ENCODE measurements at places on chromosomes 3 and 15. TPM values are rescaled to one million over a fixed set of nuclear protein-coding genes. Genes with fewer than 3 reads are reported as not detected.

MYZAP gene
- 2.3 TPM for total RNA-seq

- no peak overlapping the region for H3K4me3 ChIP-seq
- no peaks in the 10 kb centered on the region for H3K27me3 ChIP-seq
- peaks cover 5% of the 10 kb centered on the region for H3K4me1 ChIP-seq
These were observed 106.7 kb downstream of the ADAMTS17 start for GRCh38 chr15:100235030-100235617.

KLHL40 gene
- not detected for total RNA-seq

- H3K4me1 ChIP-seq = peaks cover 7% of the 10 kb centered on the region
- DNase-seq = no peak
- H3K27me3 ChIP-seq = no peaks in the 10 kb centered on the region
- no peak overlapping the region for H3K27ac ChIP-seq
- H3K4me3 ChIP-seq = no peak overlapping the region
These were observed 73.1 kb downstream of the XXYLT1 start for GRCh38 chr3:195197765-195198425.

GRCh38 chr15:77616072-77616471, 16.6 kb downstream of the LINGO1 start:
- no peak overlapping the region for H3K27ac ChIP-seq
- no peaks in the 10 kb centered on the region for H3K36me3 ChIP-seq
- H3K4me3 ChIP-seq = no peak overlapping the region
- H3K4me1 ChIP-seq = no peaks in the 10 kb centered on the region

GPR15 gene
- total RNA-seq = not detected

ST6GAL1 gene
- 58.1 TPM for total RNA-seq

DNA sequence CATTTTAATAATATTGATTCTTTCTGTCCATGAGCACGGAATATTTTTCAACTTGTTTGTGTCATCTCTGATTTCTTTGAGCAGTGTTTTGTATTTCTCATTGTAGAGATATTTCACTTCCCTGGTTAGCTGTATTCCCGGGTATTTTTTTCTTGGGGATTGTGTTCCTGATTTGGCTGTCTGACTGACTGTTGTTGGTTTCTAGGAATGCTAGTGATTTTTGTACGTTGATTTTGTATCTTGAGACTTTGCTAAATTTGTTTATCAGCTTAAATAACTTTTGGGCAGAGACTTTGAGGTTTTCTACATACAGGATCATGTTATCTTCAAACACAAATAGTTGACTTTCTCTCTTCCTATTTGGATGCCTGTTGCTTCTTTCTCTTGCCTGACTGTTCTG, 418.8 kb upstream of the ALCAM start:
- no peak overlapping the region for H3K4me3 ChIP-seq
- H3K27me3 ChIP-seq = no peaks in the 10 kb centered on the region

GRCh38 chr3:129539206-129539605, 3.8 kb upstream of the H1-8 start:
- no peaks in the 10 kb centered on the region for H3K27me3 ChIP-seq
- no peaks in the 10 kb centered on the region for H3K4me1 ChIP-seq
- no peak for DNase-seq
- H3K36me3 ChIP-seq = no peaks in the 10 kb centered on the region

ACAN gene
- total RNA-seq = 11.4 TPM

DNA sequence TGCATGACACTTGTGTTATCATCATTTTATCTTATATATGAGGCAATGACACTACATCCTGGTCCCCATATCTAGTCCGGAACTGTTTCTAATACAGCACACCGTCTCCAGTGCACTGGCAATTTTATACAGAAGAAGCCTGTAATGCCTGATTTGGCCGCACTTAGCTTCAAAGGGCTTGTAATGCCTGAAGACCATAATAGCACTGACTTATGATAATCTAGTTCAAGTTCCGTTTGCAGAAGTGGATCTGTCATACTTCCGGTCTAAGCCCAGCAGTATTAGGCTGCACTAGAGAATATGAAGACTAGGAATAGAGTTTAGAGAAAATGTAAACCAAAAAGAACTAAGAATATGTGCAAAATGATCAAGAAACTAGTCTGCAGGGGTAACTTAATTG, 1.3 kb downstream of the BNIP2 start:
- H3K36me3 ChIP-seq = no peaks in the 10 kb centered on the region
- H3K27ac ChIP-seq = peak overlapping the region; percentile 98
- peak overlapping the region; percentile 100 for H3K4me3 ChIP-seq
- no peak for DNase-seq
- H3K4me1 ChIP-seq = peaks cover 16% of the 10 kb centered on the region
- H3K27me3 ChIP-seq = no peaks in the 10 kb centered on the region

GRCh38 chr3:99915906-99916432, 98.3 kb downstream of the CMSS1 start:
- DNase-seq = no peak
- H3K27me3 ChIP-seq = no peaks in the 10 kb centered on the region
- no peak overlapping the region for H3K27ac ChIP-seq

- H3K4me1 ChIP-seq = no peaks in the 10 kb centered on the region
- H3K27ac ChIP-seq = no peak overlapping the region
- H3K4me3 ChIP-seq = no peak overlapping the region
- no peak for DNase-seq
- no peaks in the 10 kb centered on the region for H3K27me3 ChIP-seq
These were observed 101.9 kb downstream of the CHDH start for GRCh38 chr3:53744351-53744750.

DNA sequence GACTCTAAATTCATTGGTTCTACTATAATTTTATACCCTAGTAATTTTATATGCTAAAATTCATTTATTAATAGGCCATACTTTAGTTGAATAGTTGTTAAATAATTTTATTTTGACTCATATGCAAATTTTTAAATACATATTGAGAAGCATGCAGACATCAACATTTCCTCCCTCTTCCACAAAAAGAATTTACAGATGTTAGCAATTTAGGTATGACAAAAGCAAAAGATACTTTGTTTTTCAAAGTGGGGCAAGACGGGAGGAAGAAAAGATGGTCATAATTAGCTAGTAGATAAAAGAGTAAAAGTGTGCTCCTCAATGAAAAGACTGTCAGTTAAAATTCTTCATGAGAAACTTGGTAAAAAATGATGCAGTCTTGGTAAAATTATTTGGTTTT, 148.9 kb upstream of the TSPAN3 start:
- H3K27me3 ChIP-seq = no peaks in the 10 kb centered on the region
- H3K4me1 ChIP-seq = no peaks in the 10 kb centered on the region
- no peak overlapping the region for H3K4me3 ChIP-seq

- DNase-seq = no peak
- peaks cover 72% of the 10 kb centered on the region for H3K36me3 ChIP-seq
- no peaks in the 10 kb centered on the region for H3K4me1 ChIP-seq
- no peaks in the 10 kb centered on the region for H3K27me3 ChIP-seq
- H3K4me3 ChIP-seq = no peak overlapping the region
- H3K27ac ChIP-seq = no peak overlapping the region
These were observed 9.9 kb upstream of the RHO start for GRCh38 chr3:129518581-129518980.

DNA sequence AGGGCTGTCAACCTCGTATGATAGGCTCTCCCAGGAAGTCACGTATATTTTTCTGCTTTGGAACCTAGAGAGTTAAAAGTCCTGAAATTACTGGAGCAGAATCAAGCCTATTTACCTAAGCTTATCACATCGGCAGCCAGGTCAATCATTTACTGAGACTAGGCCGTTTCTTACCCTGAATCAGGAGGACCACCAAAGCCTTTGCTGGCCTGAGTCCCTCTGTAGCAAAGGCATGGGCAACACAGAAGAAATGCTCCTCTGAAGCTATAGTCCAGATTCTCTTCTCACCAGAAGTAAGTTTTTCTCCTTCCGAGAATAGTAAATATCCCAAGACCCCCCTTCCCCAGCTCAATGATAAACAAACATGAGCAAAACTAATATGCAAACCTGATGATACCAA, 125.9 kb upstream of the PHLDB2 start:
- no peak overlapping the region for H3K27ac ChIP-seq
- no peaks in the 10 kb centered on the region for H3K4me1 ChIP-seq
- H3K27me3 ChIP-seq = no peaks in the 10 kb centered on the region
- no peaks in the 10 kb centered on the region for H3K36me3 ChIP-seq
- no peak for DNase-seq

GRCh38 chr15:66931768-66932633, 133.4 kb upstream of the SMAD3 start:
- H3K36me3 ChIP-seq = no peaks in the 10 kb centered on the region
- H3K4me3 ChIP-seq = no peak overlapping the region
- H3K27ac ChIP-seq = no peak overlapping the region
- no peak for DNase-seq

DNA sequence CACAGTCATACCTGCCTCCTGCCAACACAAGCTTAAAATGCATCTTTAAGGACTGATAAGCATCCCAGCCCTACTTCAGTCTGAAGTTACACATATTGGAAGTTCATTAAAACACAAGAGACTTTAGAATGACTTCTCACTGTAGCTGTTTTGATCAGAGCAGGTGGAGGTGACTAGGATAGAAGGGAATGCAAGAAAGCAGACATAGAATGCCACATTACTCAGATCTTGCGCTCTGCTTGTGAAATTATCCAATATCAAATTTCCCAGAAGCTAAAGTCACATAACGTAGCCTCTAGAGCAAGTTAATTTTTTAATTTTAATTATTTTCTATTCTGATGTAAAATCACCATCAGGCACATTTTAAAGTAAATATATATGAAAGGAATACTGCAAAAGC, 306.5 kb downstream of the PLOD2 start:
- H3K4me1 ChIP-seq = no peaks in the 10 kb centered on the region
- no peak for DNase-seq
- no peak overlapping the region for H3K4me3 ChIP-seq
- no peaks in the 10 kb centered on the region for H3K36me3 ChIP-seq

DNA sequence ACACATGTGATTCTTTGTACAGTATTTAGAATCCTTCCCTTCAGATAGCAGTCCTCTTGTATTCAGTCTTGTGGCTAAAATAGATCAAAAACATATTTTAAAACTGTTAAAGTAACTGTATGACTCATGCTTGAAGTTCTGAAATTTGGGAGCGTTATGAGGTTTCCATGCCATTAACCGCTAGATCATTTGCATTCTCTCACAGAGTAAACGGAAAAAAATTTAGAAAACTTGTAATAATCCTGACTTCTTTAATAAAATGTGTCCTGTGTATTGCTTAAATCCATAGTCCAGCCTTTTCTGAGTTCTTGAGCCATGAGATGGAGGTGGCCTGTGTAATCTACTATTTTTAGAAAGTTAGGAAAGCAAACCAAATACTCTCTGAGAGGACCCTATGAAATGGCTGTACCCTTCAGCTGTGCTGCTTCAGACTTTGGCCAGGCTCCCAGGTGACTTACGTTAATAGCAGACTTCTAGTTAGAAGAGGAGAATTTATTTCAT, 33.8 kb downstream of the MBNL1 start:
- no peaks in the 10 kb centered on the region for H3K36me3 ChIP-seq
- DNase-seq = no peak
- no peak overlapping the region for H3K4me3 ChIP-seq
- H3K27ac ChIP-seq = peak overlapping the region; percentile 90
- H3K4me1 ChIP-seq = peaks cover 99% of the 10 kb centered on the region

All from tibial nerve (tissue), 4 donors.